ENCODE measurements at places on chromosomes 7 and 10.

GRCh38 chr7:30598121-30598876 lies 3.6 kb downstream of the GARS1 start:
- no peak for DNase-seq

DNA sequence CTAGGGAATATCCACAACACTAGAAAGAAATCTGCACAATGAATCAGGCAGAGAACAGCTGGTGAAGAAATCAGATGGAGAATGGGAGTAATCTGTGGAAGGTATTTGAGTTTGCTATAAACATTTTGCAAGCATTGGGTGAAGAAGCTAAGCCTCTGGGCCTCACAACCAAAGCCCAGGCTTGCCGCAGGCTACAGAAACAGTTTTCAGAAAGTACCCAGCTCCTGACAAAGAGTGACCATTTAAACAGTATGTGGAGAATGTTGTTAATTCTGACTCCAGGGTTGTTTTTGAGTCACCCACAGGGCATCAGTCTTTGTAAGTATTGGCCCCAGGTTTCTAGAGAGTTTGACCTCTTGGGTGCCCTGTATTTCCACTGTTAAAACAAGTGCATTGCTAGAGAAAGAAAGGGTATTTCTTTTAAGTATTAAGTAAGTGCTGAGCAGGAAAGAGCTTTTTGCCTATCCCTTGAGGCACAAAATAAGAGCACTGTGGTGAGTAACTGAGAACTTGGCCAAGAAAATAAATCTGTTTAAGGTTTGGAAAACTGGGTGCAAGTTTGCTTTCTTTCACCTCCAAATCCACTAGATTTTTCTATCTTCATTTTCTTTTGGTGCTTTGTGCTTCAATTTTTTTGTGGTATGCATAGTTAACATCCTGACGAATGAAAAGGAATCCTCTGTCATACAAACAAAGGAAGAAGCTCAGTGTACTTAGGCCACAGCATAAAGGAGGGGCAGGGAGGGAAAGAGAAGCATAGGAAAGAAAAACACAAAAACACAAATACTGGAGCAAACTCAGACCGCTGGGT lies 691.8 kb downstream of the SUGCT start:
- DNase-seq: no peak

DNA sequence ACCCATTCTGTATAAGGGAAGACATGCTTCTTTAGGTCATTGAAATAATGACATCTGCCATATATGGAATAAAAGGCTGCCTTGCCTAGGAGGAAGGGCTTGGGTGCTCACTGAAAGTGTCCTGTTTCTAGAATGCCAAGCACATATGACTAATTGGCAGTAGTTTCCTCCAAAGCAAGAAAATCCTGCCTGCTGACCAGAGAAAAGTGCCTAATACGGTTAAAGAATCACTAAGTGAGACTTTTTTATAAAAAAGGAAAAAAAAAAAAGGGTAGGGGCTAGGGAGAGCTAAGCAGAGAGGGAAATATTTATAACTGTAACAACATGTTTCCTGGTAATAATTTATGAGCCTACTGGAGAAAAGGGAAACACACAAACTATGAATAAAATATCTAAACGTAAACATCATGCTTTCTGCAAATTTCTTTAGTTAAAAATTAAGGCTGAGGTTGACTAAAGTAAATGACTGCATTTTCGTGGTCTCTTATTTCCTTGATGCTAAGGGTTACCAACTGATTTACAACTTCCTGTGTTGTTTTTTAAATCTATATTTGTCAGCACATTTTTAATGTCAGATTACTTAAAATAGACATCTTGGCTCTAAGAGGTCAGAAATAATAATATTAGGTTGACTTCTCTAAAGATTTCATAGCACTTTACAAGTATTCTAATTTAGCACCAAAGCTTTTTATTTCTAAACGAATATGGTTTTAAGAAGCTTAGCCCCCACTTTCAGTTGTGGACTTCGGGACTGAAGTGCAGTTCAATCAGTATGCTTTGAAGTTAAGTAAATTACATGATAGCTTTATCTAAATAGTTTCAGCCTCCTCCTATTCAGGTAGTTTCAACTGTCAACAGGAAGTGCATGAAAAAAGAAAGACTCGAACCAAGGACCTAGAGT lies 89.6 kb downstream of the CABCOCO1 start:
- no peak for DNase-seq

GRCh38 chr10:86292462-86293395 lies 73.9 kb downstream of the GRID1 start:
- no peak for DNase-seq

GRCh38 chr10:20330246-20330645 lies 514.0 kb downstream of the PLXDC2 start:
- no peak for DNase-seq

DNA sequence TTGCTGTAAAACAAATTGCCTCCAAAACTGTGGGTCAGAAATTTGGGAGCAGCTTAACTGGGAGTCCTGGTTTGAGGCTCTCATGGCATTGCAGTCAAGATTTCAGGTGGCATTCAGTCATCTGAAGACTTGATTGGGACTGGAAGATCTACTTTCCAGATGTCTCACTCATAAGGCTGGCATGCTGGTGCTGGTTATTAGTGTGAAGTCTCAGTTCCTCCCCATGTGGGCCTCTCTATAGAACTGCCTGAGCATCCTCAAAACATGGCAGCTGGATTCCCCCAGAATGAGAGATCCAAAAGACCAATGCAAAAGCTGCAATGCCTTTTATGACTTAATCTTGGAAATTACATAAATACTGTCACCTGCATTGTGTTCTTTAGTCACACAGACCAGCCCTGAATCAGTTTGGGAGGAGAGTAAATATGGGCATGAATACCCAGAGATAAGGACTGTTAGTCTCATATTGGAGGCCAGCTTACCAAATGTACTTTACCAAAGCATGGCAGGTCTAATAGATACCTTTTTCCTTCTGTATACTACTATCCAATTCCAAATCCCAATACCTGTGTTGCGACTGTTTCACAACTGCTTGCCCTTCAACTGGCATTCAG lies 6.5 kb upstream of the HERPUD2 start:
- DNase-seq: no peak

DNA sequence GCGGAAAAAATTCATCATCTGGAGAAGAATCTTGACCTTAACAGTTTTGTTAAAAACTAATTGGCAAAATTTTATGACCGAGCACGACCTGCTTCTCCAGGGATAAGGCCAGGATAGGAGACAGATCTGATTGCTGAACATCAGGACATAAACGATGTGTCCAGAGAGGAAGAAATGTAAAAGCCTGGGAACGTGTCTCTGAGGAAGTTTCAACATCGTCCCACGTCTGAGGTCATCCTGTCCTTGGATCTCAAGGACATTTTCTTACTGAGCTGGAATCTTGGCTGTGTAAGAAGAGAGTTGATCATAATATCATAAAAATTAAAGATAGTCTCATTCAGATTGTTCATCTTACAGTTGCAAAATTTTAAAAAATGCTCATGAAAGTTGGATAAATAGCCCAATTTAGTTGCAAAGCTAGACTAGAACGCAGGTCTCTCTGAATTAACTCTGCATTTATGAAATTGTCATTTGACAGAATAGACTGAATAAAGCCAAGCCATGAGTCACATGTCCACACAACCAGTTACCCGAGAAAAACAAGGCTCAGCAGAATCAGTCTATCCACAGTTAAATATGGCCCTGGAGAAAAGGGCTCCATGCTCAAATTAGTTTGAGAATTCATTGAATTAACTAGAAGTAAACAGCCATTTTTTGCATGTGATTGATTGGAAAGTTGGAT lies 120.0 kb upstream of the EGFR start:
- no peak for DNase-seq

- DNase-seq: no peak
Observed at GRCh38 chr7:3585826-3586225, 284.8 kb downstream of the SDK1 start.

DNA sequence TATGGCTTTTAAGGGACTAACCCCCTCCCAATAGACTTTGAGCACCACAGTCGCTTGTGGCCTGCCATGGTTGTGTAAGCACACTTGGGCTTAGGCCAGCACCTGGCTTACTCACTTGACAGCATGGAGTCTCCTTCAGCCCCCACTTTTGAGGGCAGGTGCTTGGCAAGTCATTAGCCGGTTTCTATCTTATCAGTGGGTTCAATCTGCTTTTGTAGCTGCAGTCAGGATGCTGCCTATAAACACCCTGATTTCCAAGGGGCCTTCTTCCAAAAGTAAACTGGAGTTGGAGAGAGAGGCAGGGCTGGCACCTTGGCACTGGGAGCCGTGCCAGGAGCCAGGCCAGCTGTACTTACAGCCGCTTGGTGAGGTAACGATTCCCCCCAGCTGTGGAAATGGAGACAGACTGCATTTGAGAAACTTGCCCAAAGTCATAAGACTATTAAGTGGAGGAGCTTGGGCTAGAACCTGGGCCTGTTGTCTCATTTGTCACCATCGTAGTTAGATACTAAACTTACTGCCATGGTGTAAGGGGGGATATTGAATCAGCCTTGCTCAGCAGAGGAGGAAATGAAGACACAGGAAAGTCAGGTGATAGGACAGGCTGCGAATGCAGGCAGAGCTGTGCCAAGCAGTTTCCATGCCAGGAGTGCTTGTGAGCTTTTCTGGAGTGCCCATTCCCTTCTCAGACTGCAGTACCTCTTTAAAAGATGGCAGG lies 92.2 kb upstream of the EFCAB10 start:
- DNase-seq: no peak

GRCh38 chr10:124117833-124118232 lies 24.4 kb upstream of the CHST15 start:
- DNase-seq: no peak

- DNase-seq: no peak
Observed at GRCh38 chr7:98303176-98303865, 21.8 kb downstream of the BRI3 start.

DNA sequence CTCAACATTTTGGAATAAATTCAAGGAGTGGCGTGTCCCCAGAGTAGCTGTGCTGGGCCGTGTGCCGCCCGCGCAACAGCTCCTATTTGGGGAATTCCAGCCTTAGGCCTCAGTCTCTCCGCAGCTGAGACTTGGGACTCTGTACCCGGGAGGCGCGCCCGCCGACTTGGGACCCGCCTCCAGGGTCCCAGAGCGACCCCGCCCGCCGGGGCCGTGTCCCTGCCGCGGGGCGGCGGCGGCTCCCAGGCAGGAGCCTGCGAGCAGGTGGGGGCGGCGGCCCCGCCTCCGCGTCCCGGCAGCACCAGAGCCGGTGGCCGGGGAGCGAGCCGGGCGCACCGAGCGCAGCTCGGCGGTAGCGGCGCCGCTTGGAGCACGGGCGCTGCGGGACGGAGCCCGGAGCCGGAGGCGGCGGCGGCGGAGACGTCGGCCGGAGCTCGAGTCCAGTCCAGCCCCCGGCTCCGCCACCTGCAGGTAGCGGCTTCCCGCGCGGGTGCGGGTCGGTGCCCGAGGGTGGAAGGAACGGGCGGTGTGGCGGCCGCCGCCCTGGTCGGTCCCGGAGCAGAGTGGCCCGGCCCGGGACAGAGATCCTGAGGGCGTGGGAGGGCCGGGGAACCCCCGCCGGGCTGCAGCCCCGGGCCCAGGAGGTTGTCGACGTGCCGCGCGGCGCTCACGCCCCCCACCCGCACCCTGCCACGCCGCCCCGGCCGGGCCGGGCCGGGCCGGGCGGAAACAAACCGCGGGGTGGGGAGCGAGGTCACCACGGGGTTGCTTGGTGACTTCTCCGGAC lies at the start of gene WIPF3:
Gene WIPF3 (plus strand): TSS at position 301 of the 787 bp plus-strand sequence. CDS start 28,217 bp downstream, outside the sequence.
- peak; percentile 52 for DNase-seq

- DNase-seq: no peak
Observed at GRCh38 chr10:37856881-37857286, 526 bp downstream of the ZNF248 start.

- no peak for DNase-seq
Observed at GRCh38 chr7:18345641-18346234, 149.8 kb upstream of the HDAC9 start.

All from activated CD8-positive, alpha-beta memory T cell treated with anti-CD3 and anti-CD28 coated beads, Interleukin-2, amount 50 U/mL, for 48 hours (primary cell).